ENCODE measurements at places on chromosomes 3 and 15.

GRCh38 chr15:87703327-87704111, 553.0 kb downstream of the NTRK3 start:
- DNase-seq = no peak

DNA sequence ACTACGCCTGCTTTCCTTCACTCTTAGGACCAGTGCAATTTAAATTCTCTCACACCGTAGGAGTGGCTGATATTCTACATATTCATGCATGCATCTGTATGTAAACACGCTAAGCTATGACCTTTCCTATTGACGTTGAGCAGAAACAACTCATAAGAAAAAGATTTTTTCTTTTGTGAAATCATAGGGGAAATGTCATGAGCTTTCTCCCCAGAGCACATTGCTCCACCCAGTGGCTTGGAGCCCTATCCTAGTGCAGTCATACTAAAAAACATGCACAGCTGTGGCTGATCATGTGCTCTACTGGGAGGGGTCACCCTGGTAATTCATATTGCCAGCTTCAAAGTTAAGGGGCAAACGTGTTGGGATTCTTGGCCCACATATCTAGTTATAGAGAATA, 1.8 kb upstream of the MESD start:
- peak; percentile 19 for DNase-seq

GRCh38 chr3:21621181-21621651, 129.8 kb downstream of the ZNF385D start:
- no peak for DNase-seq

- DNase-seq = no peak
Observed at GRCh38 chr3:118943597-118943996, 91.0 kb downstream of the IGSF11 start.

- no peak for DNase-seq
Observed at GRCh38 chr3:162601101-162601670, 1104.6 kb downstream of the OTOL1 start.

DNA sequence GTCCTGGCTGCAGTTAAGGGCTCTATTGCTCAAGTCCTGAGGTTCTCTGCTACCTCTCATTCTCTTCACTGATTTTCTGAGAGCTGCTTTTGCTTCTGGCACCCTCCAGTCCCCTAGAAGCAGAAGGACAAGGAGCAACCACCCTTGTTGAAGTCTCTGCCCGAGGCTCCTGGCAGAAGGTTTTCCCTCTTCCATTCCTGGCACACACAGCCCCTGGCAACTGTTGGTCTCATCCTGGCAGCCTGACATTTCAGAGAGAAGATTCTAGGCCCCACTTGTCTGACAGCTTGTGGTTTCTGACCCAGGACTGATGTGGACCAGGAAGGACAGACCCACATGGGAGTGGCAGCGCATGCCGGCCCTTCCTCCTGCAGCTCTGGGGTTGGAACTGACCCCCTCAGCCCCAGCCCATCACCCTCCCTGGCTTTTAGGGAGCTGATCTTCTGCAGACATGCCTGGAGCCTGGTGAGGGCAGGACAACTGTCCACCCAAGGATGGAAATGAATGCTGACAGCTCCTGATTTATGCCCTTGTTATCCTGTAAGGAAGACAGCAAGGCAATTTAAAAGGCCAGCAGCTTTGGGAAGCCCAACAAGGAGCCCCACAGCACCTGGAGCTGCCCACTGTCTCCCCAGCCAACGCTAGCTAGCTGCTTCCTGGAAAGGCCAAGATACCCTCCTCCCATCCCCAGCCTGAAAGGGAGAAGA, 13.0 kb upstream of the NTRK3 start:
- DNase-seq = no peak

GRCh38 chr3:82633319-82633718, 871.9 kb upstream of the GBE1 start:
- DNase-seq = no peak

GRCh38 chr3:85890043-85890555, 931.3 kb downstream of the CADM2 start:
- DNase-seq = no peak

GRCh38 chr3:153848702-153849101, 272.5 kb upstream of the ARHGEF26 start:
- no peak for DNase-seq

GRCh38 chr3:123725652-123726400, 141.0 kb upstream of the HACD2 start:
- no peak for DNase-seq

- DNase-seq = no peak
Observed at GRCh38 chr15:24857763-24858162, 97.0 kb upstream of the SNRPN start.

- DNase-seq = no peak
Observed at GRCh38 chr15:69798481-69799250, 299.1 kb downstream of the TLE3 start.

- no peak for DNase-seq
Observed at GRCh38 chr3:177676947-177677587, 479.8 kb upstream of the TBL1XR1 start.

DNA sequence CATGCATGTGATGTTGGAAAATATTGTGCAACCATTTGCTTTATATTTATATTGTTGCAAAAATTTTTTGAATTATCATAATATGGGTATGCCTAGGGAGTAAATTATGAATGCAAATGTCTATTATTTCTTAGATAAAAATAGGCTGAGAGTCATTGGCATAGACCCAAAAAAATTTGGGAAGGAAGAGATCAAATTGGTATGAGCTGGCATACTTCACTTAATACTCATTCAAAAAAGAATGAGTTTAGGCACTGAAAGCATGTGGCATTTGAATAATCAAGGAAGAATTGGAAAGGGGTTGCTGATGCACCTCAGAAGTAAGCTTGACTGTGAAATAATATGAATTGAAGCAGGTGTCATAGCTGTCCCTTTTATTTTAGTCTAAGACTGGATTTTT, 764.0 kb upstream of the DPPA4 start:
- no peak for DNase-seq

DNA sequence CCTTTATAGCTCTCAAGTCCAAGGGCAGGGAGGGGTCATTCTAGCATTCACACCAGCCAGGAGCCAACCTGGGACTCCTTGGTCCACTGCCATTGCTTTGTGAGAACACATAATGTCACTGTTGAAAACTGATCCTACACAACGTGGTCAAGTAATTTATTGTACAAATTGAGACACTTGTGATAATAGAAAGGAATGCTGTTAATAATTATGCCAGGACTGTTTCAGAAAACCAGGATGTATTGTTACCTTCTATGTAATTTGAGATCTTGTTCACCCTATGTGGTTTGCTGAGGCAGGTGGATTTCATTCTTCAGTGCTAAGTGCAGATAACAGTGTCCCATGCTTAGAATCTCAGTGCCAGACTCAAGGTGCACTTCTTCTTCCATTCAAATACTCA, 33.3 kb downstream of the TMCO5A start:
- DNase-seq = no peak

DNA sequence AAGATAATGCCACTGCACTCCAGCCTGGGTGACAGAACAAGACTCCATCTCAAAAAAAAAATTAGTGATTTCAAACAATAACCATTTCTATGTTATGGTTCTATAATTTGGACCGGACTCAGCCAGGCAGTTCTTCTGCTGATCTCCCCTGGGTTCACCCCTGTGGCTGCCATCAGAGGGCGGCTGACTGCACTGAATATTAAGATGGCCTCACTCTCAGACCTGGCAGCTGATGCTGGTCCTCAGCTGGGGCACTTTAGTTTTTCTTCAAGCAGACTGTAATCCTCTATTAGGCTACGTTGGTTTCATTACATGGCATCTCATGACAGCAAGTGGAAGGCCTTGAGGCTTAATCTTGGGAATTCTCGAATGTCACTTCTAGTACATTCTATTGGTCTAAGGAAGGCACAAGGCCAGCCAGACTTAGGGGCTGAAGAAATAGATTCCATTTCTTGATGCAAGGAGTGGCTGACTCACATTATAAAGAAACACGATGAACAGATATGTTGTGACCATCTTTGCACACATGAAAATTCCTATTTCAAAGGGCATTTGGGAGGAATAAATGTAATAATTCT, 12.8 kb downstream of the GALNT15 start:
- DNase-seq = no peak

- no peak for DNase-seq
Observed at GRCh38 chr15:69433831-69434230, 18.8 kb upstream of the RPLP1 start.

DNA sequence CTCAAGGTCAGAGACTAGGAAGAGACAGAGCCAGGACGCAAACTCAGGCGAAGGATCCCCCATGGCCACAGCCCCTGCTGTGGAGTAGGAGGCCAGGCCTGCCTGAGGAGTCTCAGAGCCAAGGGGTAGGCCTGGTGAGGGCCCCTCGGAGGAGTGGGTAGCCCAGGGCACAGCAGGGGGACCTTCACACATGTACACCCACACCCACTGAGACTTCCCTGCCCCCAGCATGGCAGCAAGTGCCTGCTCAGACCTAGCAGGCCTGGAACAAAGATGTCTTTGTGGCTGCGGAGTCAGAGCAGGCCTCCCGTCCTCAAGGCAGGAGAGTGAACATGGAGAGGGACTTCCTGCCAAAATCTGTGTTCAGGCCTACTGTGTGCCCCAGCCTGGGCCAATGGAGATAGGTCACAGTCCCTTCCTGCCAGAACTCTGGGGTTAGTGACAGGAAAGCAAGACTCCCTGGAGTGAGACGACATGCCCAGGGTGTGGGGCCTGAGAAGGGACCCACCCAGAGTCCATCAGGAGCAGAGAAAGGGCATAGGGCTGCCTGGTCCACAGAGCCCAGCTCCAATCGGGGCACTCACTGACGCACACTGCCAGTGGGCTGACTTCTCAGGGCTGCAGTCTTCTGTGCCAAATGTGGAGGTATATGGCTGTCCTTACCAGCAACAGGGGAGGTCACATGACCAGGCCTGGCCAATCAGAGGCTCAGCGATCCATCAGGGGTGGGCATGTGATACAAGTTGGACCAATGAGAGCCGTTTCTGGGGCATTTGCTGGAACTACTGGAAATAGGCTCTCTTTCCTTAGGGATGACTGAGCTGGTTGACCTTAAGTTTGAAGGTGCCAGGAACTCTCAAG, 2.3 kb downstream of the GRIP2 start:
- DNase-seq = no peak

- no peak for DNase-seq
Observed at GRCh38 chr3:66598168-66598567, 97.3 kb upstream of the LRIG1 start.

DNA sequence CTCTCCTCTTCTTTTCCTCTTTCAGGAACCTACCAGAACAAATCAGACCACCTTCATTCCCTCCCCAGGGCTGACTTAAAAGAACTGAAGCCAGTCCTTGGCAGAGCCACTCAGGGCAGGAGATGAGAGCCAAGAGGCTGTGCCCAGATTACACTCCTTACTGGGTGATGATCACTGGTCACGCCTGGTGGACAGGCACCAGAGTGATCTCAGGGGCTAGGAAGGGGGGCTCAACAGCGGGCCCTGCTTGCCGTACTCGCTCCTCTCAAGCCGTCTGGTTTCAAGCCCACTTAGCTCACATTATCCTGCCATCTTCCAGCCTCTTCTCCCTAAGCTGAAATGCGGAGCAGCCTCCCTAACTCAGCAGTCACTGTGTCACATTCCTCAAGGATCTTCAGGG, 1.7 kb upstream of the FAH start:
- DNase-seq = no peak
